Progenitor cell of endocrine pancreas (in vitro differentiated cells): ENCODE measurements at places on chromosomes 3 and 15. TPM values are rescaled to one million over a fixed set of nuclear protein-coding genes. Genes with fewer than 3 reads are reported as not detected.
A peak's percentile ranks its signal among the peaks of the same experiment; 100 is the strongest.

The PRR23E gene
- total RNA-seq = not detected in 2 replicates

DNA sequence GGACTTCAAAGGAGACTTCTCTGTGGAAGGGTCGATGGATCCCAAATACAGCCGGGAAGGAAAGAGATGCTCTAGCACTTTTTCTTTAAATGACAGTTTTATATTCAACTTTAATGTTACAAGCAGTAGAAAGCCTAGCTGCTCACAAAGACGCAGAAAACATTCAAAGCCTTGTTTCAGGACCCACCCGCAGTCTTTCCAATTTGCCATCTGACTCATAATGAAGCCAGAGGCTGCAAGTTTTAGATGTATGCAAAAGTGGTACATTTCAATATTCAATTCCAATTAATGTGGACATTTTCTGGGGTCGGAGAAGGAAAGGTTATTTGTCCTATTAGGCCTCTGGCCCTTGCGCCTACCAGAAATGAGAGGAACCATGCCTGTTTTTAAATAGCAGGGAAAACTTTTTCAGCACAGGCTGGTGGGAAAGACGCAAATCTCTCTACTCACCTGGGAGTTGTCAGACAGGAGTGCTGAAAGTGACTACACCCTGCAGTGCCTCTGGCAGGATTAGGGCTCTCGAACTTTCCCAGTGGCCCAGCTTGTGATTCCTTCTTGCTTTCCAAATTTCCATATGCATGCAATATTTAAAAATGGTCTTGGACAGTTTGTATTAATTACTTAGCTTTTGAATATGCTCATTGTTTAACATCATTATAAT, 117.4 kb upstream of the MBNL1 start:
- DNase-seq = no peak

The ALPK3 gene
- total RNA-seq = 122 TPM in 2 replicates

GRCh38 chr15:89174476-89174875, 46.9 kb downstream of the RLBP1 start:
- DNase-seq = no peak

DNA sequence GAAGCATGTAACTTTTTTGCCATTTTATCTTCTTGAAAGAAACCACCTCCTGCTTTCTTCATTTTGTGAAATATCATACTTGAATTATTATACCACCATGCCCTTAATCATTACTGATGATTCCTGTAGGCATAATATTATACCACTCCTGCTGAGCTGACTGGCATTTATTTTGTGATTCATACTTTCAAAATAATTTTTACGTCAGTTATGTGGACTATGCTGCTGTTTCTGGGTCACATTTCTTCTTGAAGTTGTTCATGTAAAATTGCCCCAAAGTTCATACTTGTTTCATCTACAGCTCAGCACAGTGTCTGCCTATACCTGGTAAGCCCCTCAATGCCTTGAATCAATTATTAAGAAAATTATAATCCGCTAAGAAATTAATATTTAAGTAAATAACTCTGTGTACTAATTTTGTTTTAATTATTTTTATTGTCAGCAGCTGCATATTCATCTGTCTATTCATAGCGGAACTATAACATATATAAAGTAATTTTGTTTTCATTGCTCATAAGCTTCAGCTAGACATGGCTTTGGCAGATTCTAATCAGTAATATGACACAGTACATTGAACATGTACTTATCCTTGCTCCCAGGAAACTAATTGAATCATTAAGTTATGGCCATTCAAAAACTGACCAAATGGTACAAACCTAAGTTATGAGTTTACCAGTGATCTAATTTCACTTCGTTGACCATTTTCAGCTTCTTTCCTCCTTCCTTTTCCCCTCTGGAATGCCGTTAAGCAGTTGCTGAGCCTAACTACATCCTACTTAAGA, 160.0 kb downstream of the NAALADL2 start:
- DNase-seq = no peak

The MAP3K13 gene
- 29.6 and 31.0 TPM in 2 replicates for total RNA-seq

GRCh38 chr3:197787412-197787811, 3.6 kb upstream of the LRCH3 start:
- DNase-seq = no peak

The GOLGA6L25 gene
- not detected in 2 replicates for total RNA-seq

DNA sequence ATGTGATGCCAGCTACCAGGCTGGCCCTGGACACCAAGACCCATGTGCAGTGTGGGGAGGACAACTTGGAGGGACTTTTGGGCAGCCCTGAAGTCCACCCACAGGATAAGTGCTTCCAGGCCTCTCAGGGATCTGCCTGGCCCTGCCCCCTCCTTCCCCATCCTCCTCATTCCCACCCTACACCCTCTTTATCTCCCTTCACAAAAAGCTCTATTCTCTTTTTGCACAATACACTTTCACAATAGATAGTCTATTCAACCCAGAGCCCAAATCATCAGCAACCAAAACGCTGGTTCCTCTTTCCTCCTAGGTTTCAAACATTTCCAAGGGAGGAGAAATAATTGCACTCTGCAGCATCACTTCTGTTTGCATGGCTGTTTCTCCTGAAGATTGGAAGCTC, 7.8 kb upstream of the ZNF710 start:
- no peak for DNase-seq

The RETNLB gene
- not detected in 2 replicates for total RNA-seq

- DNase-seq = no peak
Observed at GRCh38 chr3:25465266-25465860, 37.3 kb downstream of the RARB start.

- peak; percentile 54 for DNase-seq
Observed at GRCh38 chr15:72117486-72118016, 399 bp downstream of the MYO9A start.

DNA sequence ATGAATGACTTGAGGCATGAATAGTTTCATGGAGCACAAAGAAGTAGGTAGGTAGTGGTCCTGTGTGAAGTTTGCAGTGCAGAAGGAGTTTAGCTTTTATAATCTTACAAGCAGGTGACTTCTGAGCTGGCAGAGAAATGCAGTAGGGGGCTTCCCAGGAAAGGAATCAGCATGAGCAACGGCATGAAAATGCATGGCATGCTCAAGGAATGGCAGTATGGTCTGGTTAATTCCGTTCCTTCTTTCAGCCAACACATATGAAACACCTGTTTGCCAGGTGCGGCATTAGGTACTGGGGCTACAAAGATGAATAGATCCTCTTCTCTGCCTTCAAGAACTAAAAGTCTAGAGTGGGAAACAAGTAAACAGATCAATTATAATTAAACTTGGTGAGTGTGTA, 138.0 kb upstream of the BHLHE40 start:
- no peak for DNase-seq

- DNase-seq = no peak
Observed at GRCh38 chr15:63073497-63074172, 31.1 kb downstream of the TPM1 start.

The GLDN gene
- total RNA-seq = 0.12 and 0.18 TPM in 2 replicates

DNA sequence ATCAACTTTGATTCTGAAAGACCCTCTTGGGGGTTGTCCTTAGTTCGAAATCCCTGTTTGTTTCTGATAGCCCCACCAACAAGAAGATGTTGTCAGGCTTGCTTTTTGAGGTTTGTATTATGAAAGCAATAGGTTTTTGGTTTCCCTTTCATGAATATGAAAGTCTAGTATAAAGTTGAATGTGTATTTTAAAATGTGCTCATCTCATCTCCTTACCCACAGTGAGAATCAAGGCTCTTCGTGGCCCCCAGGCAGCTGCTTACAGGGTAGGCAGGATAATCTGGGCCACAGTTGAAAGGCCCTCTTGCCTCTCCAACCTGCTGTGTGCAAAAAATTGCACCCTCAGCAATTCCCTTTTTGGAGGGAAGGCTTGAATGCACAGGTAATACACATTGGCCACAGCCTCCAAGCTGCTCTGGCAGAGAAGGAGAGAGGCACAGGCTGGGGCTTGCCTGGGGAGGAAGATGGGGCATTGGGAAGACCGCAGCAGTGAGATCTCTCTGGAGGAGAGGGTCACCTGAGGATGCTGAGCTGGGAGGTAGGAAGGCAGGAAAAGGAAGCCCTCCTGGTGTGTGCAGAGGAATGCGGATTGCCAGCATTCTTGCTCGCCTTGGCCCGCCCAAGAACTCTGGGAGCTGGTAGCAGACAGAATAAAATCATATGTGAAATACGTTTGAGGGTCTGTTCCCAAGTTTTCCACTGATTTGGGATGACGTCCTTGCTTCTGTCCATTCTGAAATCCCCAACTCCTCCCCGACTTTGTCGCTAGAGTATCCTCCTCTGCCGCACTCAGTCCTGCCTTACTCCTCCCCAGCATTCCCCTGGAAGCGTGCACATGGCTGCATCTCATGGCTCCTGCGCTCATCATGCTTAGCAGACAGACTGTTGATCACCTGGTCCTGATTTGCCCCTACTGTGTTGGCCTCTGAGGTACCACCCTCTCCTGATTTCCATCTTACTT, 196.4 kb downstream of the RPLP1 start:
- DNase-seq = no peak

- DNase-seq = no peak
Observed at GRCh38 chr3:197522881-197523441, 32.8 kb downstream of the BDH1 start.

- peak; percentile 93 for DNase-seq
Observed at GRCh38 chr3:101676216-101676764, 642 bp downstream of the ZBTB11 start.

- DNase-seq = no peak
Observed at GRCh38 chr3:123085932-123086627, 19.3 kb downstream of the PDIA5 start.

The ZNF80 gene
- total RNA-seq = not detected in 2 replicates

- no peak for DNase-seq
Observed at GRCh38 chr15:57217778-57218598, 158.3 kb upstream of the CGNL1 start.

- no peak for DNase-seq
Observed at GRCh38 chr3:56421205-56421604, 47.1 kb downstream of the ERC2 start.

DNA sequence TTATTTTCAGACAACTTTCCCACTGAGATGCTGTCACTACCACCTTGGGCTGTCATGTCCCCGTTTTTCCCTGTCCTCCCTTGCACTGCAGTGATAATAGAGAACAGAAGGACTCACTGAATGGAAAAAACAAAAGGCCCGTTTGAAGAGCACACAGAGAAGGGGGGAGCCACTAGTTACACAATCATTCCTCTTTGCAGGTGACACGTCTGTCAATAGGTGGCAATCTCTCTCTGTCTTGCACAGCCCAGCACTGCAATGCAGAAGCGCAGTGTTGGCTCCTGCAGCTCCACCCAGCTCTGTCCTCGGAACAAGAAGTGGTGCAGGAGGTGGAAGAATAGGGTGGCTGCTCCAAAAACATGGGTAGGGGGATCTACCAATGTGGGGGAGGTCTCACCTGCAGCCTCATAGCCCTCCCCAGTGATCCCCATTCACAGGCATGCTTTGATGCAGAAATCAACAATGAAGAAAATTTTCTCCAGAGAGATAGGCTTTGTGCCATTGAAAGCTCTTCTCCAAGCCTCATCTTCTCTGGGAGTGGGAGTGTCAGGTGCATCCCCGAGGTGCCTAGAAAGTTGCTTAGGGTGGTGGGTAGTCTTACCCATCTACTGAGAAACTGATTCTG, 31.8 kb downstream of the FSTL1 start:
- no peak for DNase-seq

DNA sequence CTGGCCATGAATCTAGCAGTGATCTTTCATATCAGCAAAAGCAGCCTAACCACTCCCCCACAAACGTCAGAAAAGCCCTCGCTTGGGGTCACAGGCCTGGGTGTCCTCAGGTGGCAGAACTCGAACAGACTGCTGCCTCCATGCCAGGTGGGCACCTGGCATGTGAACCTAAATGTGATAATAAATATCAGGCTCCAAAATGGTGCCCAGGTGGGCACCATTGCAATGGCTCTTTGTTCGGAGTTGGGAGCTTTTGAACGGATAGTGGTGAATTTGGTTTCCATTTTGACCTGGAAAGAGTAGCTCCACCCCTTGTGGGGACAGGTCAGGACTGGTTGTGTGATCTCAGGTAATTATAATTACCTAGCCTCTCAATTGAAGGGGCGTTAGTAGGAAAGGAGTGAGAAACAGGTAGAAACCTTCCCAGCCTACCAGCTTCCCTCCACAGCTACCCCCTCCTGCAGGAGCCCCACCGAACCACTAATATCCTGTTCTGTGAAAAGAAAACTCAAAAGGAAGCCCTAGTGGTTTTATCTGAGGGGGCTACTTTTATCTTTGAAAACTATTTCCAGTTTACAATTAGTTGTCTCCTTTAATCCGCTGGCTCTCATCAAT, 18.1 kb downstream of the MYO1E start:
- no peak for DNase-seq

GRCh38 chr3:145094355-145094941, 1066.5 kb downstream of the PLOD2 start:
- no peak for DNase-seq

- DNase-seq = no peak
Observed at GRCh38 chr3:14797731-14798130, 21.0 kb upstream of the FGD5 start.

The CD96 gene
- total RNA-seq = not detected in 2 replicates

The CHCHD4 gene
- total RNA-seq = 10.8 and 12.7 TPM in 2 replicates

The PIERCE2 gene
- total RNA-seq = 4.7 and 5.8 TPM in 2 replicates

GRCh38 chr15:48385031-48385830, 54.0 kb downstream of the DUT start:
- DNase-seq = no peak

The AADACL2 gene
- total RNA-seq = not detected in 2 replicates

The EXD1 gene
- total RNA-seq = not detected in 2 replicates

The FGF12 gene
- total RNA-seq = 5.0 and 6.1 TPM in 2 replicates

The FHIT gene
- 16.1 and 18.4 TPM in 2 replicates for total RNA-seq

The XCR1 gene
- not detected in 2 replicates for total RNA-seq

The GNAT1 gene
- 0.12 and 0.91 TPM in 2 replicates for total RNA-seq

The HIGD2B gene
- total RNA-seq = not detected in 2 replicates

DNA sequence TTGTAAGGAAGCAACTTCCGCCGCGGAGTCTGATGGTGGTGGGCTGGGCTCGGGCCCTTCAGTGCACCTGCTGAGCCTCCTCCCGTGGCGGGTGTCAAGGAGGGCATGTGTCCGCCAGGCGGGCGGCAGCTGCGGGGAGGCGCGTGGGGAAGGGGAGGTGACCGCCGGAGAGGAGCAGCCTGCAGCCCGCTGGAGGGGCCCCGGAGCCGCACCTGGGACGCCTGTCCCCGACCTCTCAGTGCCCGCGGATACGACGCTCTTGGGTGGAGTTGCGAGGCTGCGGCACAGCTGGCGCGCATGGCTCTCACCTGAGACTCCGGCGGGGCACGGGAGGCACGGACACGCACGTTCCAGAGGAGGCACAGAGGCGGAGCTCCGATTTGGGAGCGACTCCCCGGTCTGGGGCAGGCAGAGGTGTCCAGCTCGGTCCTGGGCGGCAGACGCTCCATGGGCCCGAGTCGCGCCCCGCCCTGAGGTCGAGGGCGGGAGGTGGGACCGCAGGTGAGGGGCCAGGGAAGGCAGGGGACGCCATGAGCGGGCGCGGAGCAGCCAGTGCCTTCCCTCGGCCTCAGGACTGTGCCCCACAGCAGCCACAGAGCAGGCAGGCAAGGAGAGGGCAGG, 50.2 kb upstream of the PRR20G start:
- no peak for DNase-seq

The TNK2 gene
- total RNA-seq = 57.3 and 73.6 TPM in 2 replicates

DNA sequence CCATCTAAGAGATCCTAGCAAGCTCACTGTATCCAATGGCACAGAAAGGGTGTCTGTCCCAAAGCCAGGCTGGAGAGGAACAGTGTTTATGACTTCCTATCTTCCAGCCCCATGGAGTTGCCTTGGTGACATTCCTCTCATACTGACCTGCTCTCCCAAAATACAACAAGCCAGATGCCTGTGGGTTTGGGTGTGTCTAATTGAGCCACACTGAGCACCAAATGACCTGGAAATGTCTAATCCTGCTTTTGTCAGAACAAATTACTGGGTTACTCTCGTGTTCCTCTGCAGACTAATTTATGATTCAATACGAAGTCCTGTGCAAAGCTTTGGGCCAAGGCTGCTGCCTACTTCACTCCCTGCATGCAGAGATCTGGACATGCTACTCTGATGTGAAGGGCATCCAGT, 98.1 kb upstream of the STRIT1 start:
- DNase-seq = no peak
